ENCODE measurements at places on chromosomes 12 and 14. TPM values are rescaled to one million over a fixed set of nuclear protein-coding genes. Genes with fewer than 3 reads are reported as not detected.
A peak's percentile ranks its signal among the peaks of the same experiment; 100 is the strongest.

Gene MDM1
- 9.3 TPM for total RNA-seq

Gene E2F7
- 1.7 TPM for total RNA-seq

Gene GLIPR1L1
- total RNA-seq: not detected

Gene IL22
- total RNA-seq: not detected

Gene C1QL4
- total RNA-seq: not detected

Gene PMCH
- not detected for total RNA-seq

Gene AP5M1
- total RNA-seq: 43.5 TPM

GRCh38 chr12:121925358-121925695, 6.9 kb downstream of the CFAP251 start:
- no peak for DNase-seq
- H3K27me3 ChIP-seq: no peaks in the 10 kb centered on the region
- H3K36me3 ChIP-seq: no peaks in the 10 kb centered on the region
- H3K27ac ChIP-seq: peak overlapping the region; percentile 65
- peaks cover 15% of the 10 kb centered on the region for H3K4me1 ChIP-seq

DNA sequence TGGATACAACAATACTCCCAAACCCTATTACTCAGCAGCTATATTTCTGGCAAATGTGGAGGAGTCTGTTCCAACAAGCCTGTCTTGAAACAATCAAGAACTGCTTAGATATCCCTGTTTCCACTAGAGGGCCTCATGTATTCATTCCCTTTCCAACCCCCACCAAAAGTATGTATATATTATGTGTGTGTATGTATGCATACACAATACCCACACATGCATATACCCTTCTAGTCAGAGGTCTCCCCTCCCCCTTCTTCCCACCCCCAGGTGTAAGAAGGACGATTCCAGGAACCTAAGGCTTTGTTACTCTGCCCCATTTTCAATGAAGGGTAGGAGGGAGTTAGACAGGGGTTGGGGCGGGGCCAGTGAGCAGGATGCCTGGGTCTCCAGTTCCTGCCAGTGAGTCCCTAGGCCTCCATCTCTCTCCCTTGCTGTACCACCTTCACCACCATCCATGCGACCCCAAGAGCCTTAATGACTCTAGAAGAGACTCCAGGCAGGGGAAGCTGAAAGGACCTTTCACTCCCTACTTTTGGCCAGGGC, at the start of gene DGKA:
TSS of gene DGKA (plus strand) at position 392 of the 546 bp plus-strand sequence. CDS start 5,342 bp downstream, outside the sequence.
- peak within 1 kb of the TSS; percentile 90 for H3K27ac ChIP-seq
- DNase-seq: peak; percentile 46
- no peaks in the 10 kb centered on the region for H3K36me3 ChIP-seq
- H3K4me3 ChIP-seq: peak within 1 kb of the TSS; percentile 77
- H3K27me3 ChIP-seq: no peaks in the 10 kb centered on the region

DNA sequence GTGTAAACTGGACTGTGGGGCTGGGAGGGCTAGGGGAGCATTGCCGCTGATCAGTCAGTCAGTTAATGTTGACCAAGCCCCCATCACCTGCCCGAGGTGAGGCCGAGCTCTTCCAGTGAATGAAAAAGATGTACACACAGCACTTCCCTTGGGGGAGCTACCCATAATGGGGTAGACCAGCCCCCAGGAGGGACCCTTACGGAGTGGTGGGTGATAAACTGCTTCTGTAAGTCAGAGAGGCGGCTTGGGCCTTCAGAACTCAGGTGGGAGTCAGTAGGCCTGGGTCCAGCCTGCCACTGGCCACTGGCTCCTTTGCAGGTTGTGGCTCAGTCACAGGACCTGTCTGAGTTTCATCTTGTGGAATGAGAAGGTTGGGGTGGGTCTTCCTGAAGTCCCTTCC, 43.5 kb downstream of the TSPAN9 start:
- no peak overlapping the region for H3K27ac ChIP-seq
- H3K36me3 ChIP-seq: no peaks in the 10 kb centered on the region
- peaks cover 44% of the 10 kb centered on the region for H3K27me3 ChIP-seq
- no peak for DNase-seq
- peaks cover 14% of the 10 kb centered on the region for H3K4me1 ChIP-seq
- no peak overlapping the region for H3K4me3 ChIP-seq

DNA sequence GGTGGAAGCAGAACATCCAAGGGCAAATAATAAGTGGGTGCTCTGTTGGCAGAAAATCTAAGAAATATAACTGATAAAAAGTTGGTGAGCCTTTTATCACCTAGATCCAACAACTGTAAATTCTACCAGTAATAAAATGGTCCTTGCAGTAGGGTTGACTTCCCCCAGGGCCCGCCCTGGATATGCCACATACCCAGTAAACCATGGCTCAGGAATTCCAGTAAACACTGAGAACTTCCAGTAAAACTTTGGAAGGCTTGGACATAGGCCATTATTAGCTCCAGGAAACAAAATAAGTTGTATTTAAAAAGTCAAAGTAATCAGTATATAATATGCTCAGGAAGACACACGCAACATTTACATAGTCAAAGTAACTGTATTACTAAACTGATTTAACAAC, 402.2 kb downstream of the BCAT1 start:
- no peaks in the 10 kb centered on the region for H3K27me3 ChIP-seq
- H3K27ac ChIP-seq: no peak overlapping the region
- H3K4me1 ChIP-seq: no peaks in the 10 kb centered on the region
- H3K4me3 ChIP-seq: no peak overlapping the region
- no peak for DNase-seq

GRCh38 chr12:68572661-68573060, 38.0 kb upstream of the RAP1B start:
- no peaks in the 10 kb centered on the region for H3K4me1 ChIP-seq
- no peak overlapping the region for H3K4me3 ChIP-seq
- no peak overlapping the region for H3K27ac ChIP-seq
- no peaks in the 10 kb centered on the region for H3K36me3 ChIP-seq

GRCh38 chr12:6613776-6614512, 6.8 kb upstream of the CHD4 start:
- no peak overlapping the region for H3K4me3 ChIP-seq
- peak; percentile 99 for DNase-seq
- H3K36me3 ChIP-seq: no peaks in the 10 kb centered on the region
- H3K4me1 ChIP-seq: peaks cover 37% of the 10 kb centered on the region

GRCh38 chr12:27282754-27283153, 38.7 kb downstream of the STK38L start:
- H3K4me1 ChIP-seq: peaks cover 10% of the 10 kb centered on the region
- no peaks in the 10 kb centered on the region for H3K27me3 ChIP-seq
- H3K36me3 ChIP-seq: no peaks in the 10 kb centered on the region
- no peak overlapping the region for H3K4me3 ChIP-seq
- no peak overlapping the region for H3K27ac ChIP-seq
- no peak for DNase-seq

DNA sequence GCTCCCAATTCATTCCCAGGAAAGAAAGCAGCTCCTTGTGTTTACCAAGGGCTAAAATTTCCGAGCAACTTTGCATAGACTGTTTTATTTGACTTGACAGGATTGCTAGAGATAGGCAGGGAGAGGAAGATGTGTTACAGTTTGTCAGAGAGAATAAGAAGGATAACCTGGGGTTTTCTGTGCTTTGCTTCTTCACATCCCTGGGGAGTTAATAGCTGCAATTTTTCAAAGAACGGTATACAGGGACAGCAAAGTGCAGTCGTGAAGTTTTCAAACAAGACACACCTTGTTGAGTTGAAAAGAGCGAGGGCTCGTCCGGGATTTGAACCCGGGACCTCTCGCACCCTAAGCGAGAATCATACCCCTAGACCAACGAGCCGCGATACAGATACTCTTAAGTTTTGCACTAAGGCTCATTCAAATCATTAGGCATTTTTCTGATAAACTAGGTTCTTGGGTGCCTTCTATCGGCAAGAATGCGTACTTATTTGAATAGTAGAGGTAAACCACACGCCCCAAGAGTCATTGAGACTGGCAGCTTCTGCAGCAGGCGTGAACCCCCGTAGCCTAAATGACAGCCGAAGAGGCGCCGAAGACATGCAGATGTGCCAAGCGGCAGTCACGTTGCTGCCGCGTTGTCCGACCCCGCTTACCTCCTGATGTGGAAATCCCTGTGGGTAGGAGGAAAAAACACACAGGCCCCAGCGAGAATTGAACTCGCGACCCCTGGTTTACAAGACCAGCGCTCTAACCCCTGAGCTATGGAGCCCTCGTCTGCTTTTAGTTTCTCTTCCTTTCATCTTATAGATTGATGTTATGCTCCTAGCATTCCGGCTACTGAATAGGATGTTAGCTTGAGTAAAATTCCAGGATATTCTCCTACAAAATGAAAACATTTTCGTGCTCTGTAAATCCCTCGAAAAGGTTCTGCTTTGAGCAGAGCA, 22.2 kb upstream of the RNASE12 start:
- peaks cover 52% of the 10 kb centered on the region for H3K4me1 ChIP-seq
- peak; percentile 94 for DNase-seq
- H3K36me3 ChIP-seq: no peaks in the 10 kb centered on the region
- H3K27ac ChIP-seq: peak overlapping the region; percentile 85
- no peaks in the 10 kb centered on the region for H3K27me3 ChIP-seq

DNA sequence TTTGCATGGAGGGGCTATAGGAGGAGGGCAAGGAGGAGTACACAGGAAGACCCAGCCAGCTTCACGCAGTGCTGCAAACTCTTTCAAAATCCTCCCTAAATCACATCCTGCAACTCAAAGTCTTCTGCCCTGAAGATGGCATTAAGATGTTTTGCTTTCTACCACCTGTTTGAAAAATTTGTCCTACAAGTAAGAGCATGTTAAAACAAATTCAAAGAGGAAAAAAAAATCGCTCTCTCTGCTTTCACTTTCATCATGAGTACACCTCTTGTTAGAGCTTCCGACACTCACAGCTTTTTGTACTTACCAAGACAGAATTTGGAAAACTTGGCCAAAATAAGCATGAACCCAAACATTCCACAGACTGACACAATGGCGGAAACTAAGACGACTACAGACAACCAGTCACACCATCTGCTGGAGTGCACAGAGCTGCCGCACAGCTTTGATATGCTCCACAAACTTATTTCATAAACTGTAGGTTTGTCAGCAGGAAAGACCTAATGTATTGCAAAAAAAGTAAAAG, 21.3 kb downstream of the GCH1 start:
- peak overlapping the region; percentile 41 for H3K4me3 ChIP-seq
- no peaks in the 10 kb centered on the region for H3K36me3 ChIP-seq
- H3K4me1 ChIP-seq: no peaks in the 10 kb centered on the region
- no peaks in the 10 kb centered on the region for H3K27me3 ChIP-seq
- no peak for DNase-seq

GRCh38 chr12:131063960-131064359, 110.3 kb downstream of the ADGRD1 start:
- no peaks in the 10 kb centered on the region for H3K4me1 ChIP-seq
- H3K36me3 ChIP-seq: no peaks in the 10 kb centered on the region
- H3K27me3 ChIP-seq: no peaks in the 10 kb centered on the region
- H3K4me3 ChIP-seq: no peak overlapping the region
- H3K27ac ChIP-seq: no peak overlapping the region

- peaks cover 6% of the 10 kb centered on the region for H3K4me1 ChIP-seq
- no peaks in the 10 kb centered on the region for H3K36me3 ChIP-seq
These were observed 14.8 kb upstream of the CALM1 start for GRCh38 chr14:90381999-90382451.

DNA sequence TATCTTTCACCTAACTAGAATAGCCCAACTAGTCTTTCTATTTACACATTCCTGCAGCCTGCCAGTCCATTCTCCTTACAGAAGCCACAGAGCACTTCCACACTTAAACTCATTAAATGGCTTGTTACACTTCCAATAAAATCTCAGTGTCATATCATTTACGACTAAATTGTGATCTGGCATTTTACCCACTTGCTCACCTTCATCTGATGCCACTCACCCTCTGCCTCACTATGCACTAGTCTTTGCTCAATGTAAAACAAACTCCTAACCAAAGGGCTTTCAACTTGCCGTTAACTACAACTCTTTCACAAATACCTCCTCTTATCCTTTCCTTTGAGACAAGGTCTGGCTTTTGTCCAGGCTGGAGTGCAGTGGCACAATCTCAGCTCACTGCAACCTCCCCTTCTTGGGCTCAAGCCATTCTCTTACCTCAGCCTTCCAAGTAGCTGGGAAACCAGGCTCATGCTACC, 24.1 kb downstream of the YAF2 start:
- H3K4me3 ChIP-seq: no peak overlapping the region
- peaks cover 4% of the 10 kb centered on the region for H3K4me1 ChIP-seq
- H3K27me3 ChIP-seq: no peaks in the 10 kb centered on the region
- DNase-seq: peak; percentile 69

Data from left lung (tissue), 14 donors.